ENCODE measurements at places on chromosomes 2 and 18.

DNA sequence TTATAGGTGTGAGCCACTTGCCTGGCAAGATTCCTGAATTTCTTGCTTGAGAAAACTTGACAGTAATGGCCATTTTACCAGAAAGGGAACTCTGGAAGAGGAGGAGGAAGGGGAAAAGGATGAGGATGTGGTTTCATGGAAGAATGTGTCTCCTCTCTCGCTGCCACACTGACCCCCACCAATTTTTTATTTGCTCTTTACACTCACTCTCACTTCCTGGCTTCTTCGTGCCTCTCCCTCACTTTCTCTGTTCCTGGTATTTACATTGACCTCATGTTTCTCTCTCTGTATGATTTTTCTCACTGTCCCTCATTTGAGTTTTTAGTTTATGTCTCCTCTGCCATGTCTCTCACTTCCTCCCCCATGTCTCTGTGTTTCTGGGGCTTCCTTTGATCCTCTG, 134.5 kb upstream of the CAB39 start:
- no peak for DNase-seq

GRCh38 chr2:192122141-192122540, 72.6 kb downstream of the TMEFF2 start:
- no peak for DNase-seq

GRCh38 chr2:237663517-237664110, 36.2 kb downstream of the LRRFIP1 start:
- no peak for DNase-seq

- no peak for DNase-seq
Measured at GRCh38 chr2:217851191-217852020, 151.4 kb downstream of the TNS1 start.

GRCh38 chr2:129139380-129139779, 820.7 kb upstream of the HS6ST1 start:
- DNase-seq: no peak
